Stimulated activated CD4-positive, alpha-beta T cell treated with anti-CD3 and anti-CD28 coated beads, Interleukin-4, amount 100 ng/mL, for 4 hours (primary cell): ENCODE measurements at places on chromosomes 11 and 22.
A peak's percentile ranks its signal among the peaks of the same experiment; 100 is the strongest.

- no peak for DNase-seq
Measured at GRCh38 chr11:47372422-47372821, 5.9 kb downstream of the SPI1 start.

- peak; percentile 12 for DNase-seq
Measured at GRCh38 chr22:30606455-30607299, at the start of gene TCN2. Gene TCN2, plus strand, starts transcription at chr22:30607174. Its CDS starts 158 bp downstream, at chr22:30607332.

DNA sequence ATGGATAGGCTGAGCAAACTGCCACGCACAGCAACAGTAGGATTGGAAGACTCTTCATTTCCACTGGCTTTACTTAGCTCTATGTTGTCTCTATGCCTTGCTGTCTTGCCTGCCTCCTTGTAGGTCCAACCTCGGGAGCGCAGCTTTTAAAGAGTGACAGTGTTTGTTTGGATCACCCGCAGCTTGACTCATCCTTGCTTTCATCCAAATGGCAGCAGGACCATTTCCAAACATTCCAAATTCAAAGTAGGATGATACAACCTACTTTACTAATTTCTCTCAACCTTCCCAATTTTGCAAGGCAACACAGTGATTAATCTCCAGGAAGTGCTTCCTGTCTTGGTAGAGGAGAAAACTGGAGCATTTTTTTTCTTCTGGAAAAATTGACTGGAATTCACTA lies at the start of gene MMP3:
MMP3 (minus strand) TSS at position 121 of the 400 bp plus-strand sequence; CDS start at position 58, 63 bp downstream.
- no peak for DNase-seq

DNA sequence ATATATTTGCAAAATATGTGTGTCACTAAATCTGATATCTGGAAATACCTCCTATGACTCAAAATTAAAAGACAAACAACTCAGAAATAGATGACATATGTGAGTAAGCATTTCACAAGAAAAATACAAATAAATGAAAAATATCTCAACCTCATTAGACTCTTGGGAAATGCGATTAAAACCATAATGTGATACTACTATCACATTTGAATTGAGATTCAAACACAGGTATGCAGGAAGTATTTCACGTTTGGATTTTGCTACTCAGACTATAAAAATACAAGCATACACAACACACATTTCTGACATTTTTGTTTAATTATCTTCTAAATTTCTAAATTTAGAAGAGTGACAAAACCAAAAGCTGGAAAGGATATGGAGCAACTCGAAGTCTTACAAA lies 811.9 kb upstream of the LRRC4C start:
- DNase-seq, result no peak

GRCh38 chr11:111282562-111283075 lies 15.7 kb upstream of the POU2AF3 start:
- DNase-seq, result no peak

DNA sequence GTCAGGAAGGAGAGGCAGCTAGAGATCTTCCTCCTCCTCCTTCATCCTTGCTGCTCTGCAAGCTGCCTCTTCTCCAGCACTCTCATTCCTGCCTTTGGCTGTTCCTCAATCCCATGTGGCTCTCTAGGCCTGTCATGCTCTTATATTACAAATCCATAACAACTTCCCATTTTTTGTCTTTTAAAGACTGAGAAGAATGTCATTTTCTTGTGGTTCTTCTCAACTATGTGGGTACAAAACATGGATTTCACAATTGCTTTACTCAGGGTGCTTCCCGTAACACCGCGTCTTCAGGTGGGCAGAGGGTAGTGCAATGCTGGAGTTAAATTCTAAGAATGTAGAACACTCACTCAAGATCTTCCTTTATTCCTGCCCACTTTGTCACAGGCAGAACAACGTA lies 6.8 kb upstream of the CAT start:
- DNase-seq, result no peak

GRCh38 chr22:46180370-46181137 lies 30.2 kb downstream of the PPARA start:
- no peak for DNase-seq

- no peak for DNase-seq
Measured at GRCh38 chr11:40986320-40986719, 473.1 kb downstream of the LRRC4C start.

GRCh38 chr22:26597480-26597879 lies 7.5 kb upstream of the TPST2 start:
- no peak for DNase-seq

GRCh38 chr11:111957663-111958444 lies 20.7 kb downstream of the DIXDC1 start:
- no peak for DNase-seq

GRCh38 chr11:117547946-117548345 lies 220.3 kb downstream of the CEP164 start:
- no peak for DNase-seq

- no peak for DNase-seq
Measured at GRCh38 chr11:27526535-27526934, 20.0 kb upstream of the LIN7C start.

DNA sequence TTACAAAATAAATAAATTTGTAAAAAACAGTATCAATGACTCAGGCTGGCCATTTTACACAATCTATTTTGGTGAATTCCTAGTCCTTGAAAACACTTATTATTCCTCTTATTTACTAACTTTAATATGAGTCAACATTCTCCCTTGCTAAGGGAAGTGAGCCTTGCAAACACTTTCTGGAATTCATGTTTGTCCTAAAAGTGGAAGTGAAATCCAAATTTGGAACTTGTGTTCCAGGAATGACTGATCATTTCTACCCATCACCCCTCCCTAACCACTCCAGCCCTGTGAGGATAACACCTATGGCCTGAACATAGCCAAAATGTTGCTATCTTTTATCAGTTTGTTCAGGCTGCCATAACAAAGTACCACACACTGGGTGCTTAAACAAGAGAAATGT lies 83.1 kb downstream of the OR5AK2 start:
- DNase-seq, result no peak
